Thyroid gland (tissue), 4 donors: ENCODE measurements at places on chromosomes 2 and 18.

DNA sequence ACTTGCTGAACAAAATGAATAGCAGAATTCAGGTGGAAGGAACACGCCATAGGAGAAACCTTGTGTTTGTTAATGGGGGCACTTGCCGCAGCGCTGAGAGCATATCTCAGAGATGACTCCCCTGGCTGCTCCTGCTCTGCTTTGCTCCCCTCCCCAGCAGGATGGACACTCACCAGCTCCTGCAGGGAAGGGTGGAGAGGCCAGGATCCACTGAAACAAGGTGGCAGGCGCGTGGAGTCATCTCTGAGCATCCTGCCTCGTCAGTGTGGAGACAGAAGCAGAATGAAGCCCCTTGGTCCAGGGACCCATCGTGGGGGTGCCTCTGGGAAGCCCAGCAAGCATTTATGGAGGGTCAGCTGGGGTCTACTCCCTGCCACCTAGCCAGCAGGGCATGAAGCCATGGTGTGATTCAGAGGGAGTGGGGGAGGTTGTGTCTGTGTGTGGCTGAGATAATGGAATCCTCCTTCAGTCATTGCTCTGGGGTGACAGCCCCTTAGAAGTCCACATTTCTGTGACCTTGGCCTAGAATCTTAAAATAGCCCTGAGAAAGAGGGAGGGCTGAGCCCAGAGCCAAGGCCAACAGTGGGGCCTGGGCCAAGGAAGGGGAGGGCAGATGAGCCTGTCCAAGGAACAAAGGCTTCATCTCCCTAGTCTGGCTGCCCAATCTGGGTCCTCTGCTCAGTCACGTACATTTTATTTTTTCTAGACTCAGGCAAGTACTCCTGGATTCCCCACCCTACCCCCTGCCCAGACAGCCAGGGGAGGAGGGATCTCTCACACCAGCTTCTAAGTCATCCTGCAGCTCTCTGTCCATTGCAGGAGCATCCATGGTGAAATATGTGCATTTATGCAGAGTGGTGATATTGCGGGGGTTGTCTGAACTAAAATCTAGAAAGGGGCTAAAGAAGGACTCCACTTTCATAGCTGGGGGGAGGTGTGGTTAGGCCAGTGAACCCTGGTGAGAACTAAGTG, 215.4 kb downstream of the ZBTB7C start:
- DNase-seq: peak; percentile 90

- DNase-seq: no peak
These were observed 289.5 kb downstream of the PDE11A start for GRCh38 chr2:177783091-177783490.

DNA sequence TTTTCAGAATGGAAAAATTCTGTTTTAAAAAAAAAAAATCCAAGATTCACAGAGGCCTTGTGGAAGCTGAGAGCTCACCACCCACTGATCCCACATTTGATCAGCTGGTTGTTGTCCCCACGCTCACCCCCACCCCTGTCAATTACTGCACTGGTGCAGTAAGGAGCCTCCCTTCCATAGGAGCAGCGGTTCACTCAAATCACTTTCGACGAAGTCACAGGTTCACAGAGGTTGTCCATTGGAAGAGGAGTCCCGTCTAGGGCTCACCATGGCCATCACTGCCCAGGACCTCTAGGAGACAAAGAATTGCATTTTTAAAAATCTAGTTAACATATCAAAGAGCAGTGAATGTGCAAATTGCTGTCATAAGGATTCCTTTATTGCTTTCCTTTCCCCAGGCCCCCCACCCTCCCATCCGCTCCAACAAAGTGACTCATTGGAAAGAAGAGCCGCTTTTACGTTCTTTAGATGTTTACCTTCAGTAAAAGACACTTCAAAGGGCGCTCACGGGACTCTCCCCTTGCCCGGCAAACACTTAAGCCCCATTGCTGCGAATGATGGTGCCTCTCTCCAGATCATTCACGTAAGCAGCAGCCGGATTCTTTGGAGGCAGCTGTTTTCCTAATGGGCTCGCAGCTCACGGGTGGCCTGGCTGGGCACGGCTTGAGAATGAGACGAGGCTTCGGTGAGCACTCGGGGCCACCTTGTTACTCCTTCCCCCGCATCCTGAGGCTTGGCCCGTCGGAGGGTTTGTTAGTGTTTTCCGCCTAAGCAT, 165.5 kb upstream of the SALL3 start:
- DNase-seq: peak; percentile 35

DNA sequence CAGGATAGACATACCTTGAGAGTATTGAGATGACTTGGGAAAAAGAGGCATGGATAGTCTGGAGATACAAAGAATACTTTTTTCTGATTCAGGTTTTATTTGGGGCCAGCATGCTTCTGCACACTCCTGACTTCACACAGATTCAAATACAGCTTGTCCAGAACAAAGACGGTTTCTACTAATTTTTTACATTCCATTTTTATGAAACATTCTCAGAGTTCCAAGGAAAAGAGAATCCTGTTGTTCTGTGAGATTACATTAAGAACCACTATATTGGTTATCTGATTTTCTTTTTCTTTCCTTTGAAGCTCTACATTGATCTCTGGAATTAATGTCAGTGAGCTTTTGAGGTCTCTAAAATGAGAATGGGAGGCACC, 41.0 kb downstream of the PTPRM start:
- no peak for DNase-seq

- no peak for DNase-seq
These were observed 147.3 kb upstream of the NRP2 start for GRCh38 chr2:205535001-205535400.
